ENCODE measurements at places on chromosomes 6 and 20.

GRCh38 chr20:24622856-24623255 lies 153.4 kb downstream of the SYNDIG1 start:
- no peak for DNase-seq

- peak; percentile 53 for DNase-seq
Measured at GRCh38 chr6:27838058-27838944, 73.9 kb downstream of the OR2B2 start.

GRCh38 chr6:51147756-51148155 lies 329.1 kb downstream of the TFAP2B start:
- DNase-seq = no peak

DNA sequence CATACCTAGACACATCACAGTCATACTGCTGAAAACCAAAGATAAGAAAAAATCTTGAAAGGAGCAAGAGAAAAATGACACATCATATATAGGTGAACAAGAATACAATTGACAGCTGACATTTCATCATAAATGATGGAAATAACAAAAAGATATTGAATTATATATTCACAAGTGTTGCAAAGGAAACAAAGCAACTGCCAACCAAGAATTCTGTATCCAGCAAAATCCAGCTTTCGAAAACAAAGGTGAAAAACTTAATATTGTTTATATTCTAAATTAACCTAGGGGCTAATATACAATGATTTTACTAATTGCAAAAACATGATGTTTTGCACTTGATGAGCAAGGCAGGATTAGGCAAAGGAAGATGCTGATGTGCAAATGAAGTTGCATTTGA lies 84.3 kb downstream of the MOXD1 start:
- no peak for DNase-seq

GRCh38 chr6:161128680-161129196 lies 137.2 kb downstream of the MAP3K4 start:
- DNase-seq = no peak

- no peak for DNase-seq
Measured at GRCh38 chr6:33202799-33203198, 1.7 kb upstream of the HSD17B8 start.
